Mesenteric fat pad (tissue), 1 donor: ENCODE measurements at places on chromosomes 5 and 9.

GRCh38 chr5:172944741-172945140 is 14.5 kb upstream of the RPL26L1 start:
- DNase-seq: no peak

DNA sequence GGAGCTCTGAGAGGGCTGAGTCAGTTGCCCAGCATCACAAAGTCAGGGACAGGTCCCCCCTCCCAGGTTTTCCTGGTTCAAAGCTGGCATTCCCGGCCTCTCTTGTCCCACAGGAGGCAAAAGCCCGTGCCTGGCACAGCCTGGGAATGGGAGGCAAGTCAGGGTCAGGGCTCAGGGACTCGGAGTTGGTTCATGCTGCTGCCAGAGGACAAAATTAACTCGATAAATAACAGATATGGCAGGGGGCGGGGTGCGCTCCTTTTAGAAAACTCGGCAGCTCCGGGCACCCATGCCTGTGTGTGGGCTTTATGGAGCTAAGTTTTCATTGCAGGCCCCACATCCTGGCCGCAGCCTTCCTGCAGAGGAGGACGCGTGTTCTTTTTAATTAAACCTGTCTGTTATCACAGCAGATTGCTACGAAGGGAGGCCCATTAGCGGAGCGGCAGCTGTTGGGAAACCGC is 62.8 kb upstream of the LMX1B start:
- no peak for DNase-seq

DNA sequence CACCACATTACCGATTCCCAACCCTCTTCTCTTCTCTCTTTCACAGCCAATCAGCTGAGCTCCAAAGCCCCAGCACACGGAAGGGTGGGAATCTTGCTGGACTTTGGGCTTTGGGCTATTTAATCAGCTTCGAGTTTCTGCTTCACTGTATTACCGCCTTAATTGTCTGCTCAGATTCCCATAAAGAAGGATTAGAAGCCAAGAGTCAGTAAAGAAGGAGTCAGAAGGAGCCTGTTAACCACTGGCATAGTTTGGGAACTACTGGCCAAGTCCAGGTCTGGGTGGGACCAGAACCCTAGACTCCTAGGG is 4.4 kb downstream of the SPRY4 start:
- DNase-seq: no peak

DNA sequence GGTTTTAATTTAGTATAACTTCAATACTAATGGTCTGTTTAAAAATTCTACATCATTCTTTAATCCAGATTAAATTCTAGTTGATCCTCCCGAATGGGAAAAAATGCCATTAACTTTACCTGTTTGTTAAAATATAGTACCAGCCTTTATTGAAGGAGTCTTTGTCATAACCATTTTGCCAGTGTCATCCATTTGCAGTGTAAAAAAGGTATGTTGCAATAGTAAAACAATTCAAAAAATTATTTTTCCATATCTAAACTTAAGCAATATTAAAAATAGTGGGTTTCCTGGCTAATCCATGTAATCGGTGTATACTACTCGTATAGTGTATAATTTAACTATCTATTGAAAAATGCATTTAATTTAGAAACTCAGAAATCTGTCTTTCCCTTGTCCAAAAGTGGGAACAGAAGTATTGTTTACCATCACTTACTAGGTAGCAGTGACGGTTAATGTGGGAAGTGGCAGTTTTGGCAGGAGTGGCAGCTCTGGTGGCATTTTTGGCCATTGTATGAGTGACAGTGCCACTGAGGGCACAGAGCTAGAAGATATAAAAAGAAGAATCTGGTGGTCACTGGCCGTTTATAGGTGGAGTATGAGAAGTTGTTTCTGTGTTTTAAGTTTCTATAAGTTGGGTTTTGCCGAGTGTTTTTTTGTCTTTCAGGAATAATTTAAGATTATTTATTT is 1.9 kb downstream of the AP3S1 start:
- DNase-seq: no peak

GRCh38 chr5:97101189-97101910 is 41.1 kb downstream of the LIX1 start:
- DNase-seq: no peak

GRCh38 chr5:116543501-116543900 is 31.1 kb downstream of the SEMA6A start:
- no peak for DNase-seq

- no peak for DNase-seq
Measured at GRCh38 chr9:37455884-37456647, 9.2 kb downstream of the ZBTB5 start.

- no peak for DNase-seq
Measured at GRCh38 chr9:34744295-34745221, 34.6 kb upstream of the CCL21 start.

GRCh38 chr9:12060067-12060466 is 633.1 kb upstream of the TYRP1 start:
- DNase-seq: no peak

GRCh38 chr5:36482812-36483211 is 123.6 kb upstream of the SLC1A3 start:
- no peak for DNase-seq

GRCh38 chr9:33159777-33160127 is 7.4 kb downstream of the B4GALT1 start:
- no peak for DNase-seq

DNA sequence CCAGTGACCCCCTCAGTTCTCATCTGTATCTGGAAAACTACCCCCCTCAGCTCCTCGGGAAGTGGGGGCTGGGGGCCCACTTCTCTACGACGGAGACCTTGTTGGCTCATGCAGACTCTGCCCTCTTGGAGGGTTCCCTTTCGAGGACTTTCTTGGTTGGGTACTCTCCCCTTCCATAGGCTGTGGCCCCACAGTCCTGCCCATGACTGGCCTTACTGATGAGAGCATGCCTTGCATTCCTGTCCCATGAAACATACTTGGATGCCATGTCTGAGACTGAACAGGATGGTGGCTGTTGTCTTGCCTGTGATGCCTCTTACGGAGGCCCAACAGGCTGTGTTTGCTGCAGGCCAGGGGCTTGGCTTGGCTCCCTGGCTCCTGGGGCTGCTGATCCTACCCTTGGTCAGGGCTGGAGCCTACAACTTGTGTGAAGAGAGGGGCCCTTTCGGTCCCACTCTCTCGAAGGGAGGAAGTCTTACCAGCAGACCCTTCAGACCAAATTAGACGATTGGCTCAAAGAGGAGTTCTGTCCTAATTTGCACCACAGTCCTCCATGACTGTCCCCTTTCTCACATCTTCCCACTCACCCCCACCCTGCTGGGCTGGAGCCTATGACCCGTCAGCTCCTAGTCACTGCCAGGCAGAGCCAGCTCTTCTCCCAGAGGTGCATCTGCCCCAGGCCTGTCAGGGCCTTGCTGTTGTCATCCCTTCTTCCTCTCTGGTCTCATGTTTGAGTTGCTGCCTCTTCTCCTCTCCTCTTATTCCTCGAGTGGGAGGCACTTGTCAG is 109.9 kb downstream of the CACNA1B start:
- no peak for DNase-seq

DNA sequence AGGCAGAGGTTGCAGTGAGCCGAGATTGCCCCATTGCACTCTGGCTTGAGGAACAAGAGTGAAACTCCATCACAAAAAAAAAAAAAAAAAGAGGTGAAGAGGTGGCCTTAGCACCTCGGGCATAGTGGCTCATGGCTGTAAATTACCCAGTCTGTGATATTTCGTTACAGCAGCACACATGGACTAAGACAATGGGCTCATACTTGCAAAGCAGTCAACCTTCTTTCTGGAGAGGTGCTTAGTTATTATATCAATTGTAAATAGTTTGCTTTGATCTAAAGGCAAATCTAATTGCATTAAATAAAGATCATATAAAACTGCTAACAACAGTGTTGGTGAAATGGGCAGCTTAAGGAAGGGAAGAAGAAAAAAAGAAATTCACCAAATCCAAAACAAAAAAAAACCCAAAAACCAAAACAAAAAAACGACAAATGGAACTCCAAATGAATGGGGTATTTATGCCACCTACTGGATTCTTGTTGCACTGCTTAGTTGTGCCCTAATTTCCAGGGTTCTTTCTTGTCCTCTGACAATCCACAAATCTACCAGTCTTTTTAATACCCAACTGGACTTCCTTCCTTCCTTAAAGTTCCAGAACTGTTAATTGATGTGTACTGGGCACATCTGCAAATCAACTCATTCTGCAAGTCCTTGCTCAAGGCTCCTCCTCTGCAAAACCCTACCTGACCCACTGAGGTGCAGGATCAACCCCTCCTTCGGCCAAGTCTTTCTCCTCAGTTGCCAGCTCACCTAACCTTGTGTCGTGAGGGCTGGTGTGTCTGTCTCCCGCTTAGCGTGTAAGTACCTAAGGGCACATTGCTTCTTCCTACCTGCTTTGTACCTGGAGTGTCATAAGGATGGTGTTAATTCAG is 35.0 kb upstream of the DMRT1 start:
- no peak for DNase-seq

- no peak for DNase-seq
Measured at GRCh38 chr9:108383796-108384195, 472.0 kb downstream of the ACTL7B start.

DNA sequence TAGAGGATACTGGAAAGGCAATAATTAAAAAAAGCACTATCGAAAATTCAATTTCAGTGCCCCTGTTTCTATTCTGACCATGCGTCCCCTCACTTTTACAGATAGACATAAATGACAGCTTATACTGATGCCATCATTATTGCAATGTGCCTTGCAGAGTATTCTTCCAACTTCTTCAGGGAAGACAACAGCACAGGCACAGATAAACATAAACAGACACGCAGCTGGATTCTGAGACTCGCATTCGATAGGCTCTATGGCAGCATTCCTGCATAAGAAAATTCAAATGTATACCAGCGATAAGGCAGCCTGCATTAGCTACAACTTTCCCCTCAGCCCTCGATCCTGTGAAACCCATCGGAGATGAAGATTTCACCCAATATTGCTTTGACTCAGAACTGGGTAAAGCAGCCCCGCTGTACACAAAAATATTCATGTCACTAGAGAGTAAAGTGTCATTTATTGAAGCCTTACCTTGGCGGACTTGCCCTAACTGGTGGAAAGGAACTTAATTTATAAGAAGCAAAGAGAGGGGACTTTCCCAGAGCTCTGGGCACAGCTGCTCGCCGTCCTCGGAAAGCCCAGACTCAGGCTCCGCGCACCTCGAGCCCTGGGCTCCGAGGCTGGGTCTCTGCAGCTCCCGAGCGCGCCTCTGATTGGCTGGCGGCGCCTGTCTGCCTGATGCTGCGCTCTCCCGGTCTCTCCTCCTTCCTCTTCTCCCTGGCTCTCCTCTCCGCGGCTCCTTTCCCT is at the start of gene CDH18:
Gene CDH18 (minus strand): TSS at position 589 of the 750 bp plus-strand sequence. CDS start 149,214 bp downstream, outside the sequence.
- DNase-seq: no peak
